NAMALWA (cell line): ENCODE measurements at places on chromosomes 4 and X.
A peak's percentile ranks its signal among the peaks of the same experiment; 100 is the strongest.

- no peak for DNase-seq
Measured at GRCh38 chrX:72100824-72101351, 30.8 kb downstream of the RTL5 start.

DNA sequence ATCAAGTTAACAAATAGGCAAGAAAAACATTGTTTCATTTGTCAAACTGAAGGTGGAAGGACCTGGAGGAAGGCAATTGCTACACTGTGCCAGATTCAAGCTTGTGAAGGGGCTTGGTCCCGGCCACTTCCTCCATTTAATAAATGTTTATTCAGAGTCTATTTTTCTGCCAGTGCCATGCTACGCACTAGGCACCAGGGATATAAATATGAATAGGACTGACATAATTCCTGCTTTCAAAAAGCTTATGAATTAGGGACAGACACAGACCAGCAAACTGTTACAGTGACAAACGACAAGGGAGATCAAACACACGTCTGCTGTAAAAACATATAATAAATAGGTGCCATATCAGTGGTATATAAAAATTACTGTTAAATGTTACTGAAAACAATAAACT lies 571 bp downstream of the TLR6 start:
- DNase-seq, result peak; percentile 74

- no peak for DNase-seq
Measured at GRCh38 chr4:8277356-8278008, 7.9 kb downstream of the HTRA3 start.

DNA sequence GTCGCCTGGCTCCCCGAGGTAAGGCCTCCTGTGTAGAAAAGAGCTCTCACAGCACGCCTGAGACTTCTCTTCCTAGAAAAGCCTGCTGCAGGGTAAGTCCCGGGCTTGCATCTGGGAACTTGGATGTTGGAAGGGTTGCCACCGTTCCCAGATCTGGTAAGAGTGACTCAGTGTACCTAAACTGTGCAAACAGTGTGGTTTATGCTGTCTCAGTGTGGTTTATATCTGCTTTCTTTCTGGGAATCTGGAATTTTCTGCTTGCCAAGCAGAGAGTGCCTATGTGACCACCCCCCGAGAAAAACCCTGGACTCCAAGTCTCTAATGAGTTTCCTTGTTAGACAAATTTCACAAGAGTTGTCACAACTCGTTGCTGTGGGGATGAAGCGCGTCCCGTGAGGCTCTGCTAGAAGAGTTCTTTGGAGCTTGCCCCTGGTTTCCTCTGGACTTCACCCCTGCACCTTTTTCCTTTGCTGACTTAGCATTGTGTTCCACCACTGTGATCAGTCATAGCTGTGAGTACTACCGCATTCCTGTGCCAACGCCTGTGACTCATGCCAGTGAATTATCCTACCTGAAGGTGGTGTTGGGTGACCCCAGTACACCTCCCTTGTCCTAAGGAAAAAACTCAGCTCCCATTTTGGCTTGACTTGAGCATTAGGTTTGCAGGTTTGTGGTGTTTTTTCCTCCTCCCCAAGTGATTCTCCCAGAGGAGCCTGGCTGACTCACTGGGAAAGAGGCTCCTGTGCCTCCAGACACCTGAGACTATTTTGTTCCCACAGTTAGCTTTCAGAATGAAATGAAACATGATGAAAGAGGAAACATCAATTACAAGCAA lies 14.5 kb downstream of the SLC2A9 start:
- DNase-seq, result no peak

DNA sequence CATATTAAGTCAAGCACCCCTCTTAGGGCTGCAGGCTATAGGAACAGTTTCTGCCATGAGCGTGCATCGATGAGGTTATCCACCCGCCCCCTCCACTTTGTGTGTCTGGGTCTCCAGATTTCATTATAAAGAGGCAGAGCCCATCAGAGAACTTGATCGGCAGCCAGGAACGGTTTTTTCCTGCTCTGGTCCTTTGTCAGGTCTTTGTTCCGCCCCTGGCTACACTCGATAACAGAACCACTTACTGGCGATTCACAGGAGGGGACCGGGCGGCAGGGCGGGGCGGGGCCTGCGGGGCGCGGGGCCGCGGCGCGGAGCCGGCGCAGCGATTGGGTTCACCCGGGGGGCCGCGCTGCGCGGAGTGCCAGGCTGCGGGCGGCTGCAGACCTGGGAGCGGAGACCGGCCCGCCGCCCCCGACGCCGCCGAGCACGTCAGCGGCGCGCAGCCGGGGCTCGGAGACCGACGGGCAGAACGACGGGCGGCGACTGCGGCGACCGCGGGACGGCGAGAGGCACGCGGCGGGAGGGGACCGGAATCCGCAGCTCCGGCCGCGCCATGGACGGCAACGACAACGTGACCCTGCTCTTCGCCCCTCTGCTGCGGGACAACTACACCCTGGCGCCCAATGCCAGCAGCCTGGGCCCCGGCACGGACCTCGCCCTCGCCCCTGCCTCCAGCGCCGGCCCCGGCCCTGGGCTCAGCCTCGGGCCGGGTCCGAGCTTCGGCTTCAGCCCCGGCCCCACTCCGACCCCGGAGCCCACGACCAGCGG lies at the start of gene SLC10A4:
SLC10A4 (plus strand) TSS at position 338 of the 771 bp plus-strand sequence; CDS start at position 557, 219 bp downstream.
- no peak for DNase-seq

DNA sequence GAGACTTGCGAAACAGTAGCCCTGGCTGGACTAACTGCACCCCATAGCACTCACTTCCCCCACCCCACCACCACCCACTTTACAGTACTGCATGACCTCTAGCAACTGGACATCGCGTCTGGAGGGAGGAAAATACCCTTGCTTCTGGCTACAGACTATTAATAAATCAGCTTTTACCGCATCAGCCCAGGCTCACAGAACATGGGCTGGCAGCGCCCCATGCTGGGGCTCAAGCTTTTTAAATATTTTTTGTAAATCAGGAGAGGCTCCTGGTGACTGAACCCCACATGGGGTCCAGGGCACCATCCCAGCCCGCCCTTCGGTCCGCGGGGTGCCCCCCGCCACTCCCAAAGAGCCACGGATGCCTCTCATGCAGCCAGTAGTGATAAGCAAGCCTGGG lies 2.7 kb downstream of the HS6ST2 start:
- DNase-seq, result no peak

DNA sequence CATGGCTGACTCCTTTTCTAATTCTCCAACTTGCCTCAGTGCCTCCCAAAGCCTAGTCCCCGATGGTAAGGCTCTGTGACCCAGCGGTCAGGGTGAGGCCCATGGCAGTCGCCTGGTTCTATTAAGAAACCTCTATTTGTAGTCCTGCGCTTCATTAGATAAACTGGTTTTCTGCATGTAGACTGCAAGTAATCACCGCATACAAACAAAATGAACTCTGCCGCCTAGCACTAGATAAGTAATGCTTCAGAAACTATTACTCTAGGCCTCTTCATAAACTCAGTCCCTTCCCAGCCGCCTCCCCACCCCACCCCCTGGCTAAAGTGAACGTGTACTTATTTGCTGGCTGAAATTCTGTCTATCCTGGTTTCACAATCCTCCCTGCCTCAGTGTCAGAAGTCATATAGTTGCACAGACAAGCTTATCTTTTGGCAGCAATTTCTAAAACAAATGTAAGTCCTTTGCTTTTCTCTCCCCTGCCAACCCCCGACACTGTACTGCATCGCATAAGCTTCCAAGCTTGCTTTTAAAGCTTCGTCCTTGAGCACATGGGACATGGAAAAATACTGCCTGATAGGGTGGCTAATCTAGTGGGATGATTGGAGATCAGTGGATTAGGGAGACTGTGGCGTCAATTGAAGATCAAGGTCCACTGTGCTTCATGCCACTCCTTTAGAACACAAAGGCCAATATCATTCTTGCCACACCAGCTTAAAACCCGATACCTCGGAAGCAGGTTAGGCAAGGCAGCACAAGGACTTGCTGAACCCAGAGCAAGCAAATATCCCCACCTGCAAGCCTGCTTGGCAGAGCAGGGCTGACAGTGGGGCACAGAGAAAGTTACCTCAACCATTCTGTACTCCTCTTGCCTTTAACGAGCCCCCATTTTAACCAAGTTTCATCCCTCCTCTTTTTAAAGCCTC lies 125.8 kb downstream of the IRF2 start:
- no peak for DNase-seq

GRCh38 chr4:185276036-185276435 lies 66.6 kb downstream of the SNX25 start:
- DNase-seq, result no peak

- no peak for DNase-seq
Measured at GRCh38 chrX:127558811-127559210, 493.4 kb downstream of the ACTRT1 start.

GRCh38 chr4:156798438-156798837 lies 173.2 kb downstream of the PDGFC start:
- DNase-seq, result no peak

DNA sequence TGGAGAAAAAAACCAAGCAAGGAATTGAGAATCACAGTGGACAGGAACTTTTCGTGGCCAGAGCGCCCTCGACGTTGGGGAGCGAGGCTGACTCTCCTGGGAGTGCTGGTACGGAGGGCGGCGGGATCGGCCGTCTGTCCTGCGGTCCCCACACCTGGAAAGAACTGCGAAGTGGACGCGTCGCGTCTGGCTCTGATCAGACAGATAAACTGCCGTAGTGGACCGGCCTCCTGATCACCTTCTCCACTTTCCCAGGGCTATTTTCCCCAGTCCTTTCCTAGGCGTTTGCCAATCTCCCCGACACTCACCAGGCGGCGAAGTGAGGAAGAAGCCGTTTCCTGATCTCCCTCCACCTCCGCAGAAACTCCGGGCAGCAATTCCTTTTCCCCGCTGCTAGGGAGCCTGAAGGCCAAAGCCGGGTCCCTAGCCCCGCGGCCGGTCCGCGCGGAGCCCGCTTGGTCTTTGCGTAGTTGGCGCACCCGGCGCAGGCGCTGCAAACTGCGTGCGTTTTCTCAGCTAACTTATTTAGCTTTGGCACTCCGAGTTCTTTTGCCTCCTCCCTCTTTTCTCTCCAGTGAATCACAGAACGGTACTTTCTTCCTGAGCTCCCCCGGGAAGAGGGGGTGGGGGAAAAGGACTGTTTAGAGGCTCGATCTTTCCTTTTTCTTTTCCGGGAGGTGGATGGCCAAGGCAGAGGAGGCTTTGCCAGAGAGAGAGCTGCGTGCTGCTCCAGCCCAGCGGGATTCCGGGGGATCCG lies at the start of gene ARSJ:
ARSJ (minus strand) TSS at position 500 of the 757 bp plus-strand sequence. CDS start 813 bp downstream, outside the sequence.
- DNase-seq, result no peak

DNA sequence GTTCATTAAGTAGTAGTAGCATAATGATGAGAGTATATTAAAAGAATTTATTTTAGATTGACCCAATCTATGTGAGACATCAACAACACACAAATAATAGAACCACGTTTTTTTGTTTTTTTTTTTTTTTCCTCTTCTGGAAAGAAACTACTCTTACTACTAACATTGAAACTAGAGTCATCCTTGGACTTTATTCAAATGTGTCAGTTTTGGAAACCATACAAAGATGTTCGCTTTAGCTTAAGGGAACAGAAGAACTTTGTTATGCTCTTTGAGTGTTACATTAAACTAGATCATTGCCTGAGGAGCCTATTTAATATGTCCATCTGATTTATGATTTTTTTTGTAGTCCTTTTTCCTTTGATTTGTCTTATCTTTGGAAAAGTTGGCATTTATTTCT lies 166.7 kb downstream of the RPA4 start:
- no peak for DNase-seq

DNA sequence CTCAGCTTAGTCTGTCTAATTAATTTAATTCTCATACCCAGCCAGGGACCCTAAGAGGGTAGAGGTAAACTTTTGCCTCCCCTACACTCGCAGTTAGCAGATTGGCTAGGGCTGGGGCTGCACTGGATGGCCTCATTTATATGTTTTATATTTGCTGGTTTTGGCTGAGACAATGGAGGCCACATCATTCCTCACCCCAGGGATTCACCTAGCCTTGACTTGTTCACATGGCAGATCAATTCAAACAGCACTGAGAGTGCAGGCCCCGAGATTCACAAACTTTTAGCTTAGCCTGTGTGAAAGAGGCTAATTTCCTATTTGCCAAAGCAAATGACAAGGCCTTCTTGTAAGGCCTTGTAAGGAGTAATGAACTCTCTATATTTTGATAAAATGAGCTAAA lies 844.4 kb downstream of the ARAP2 start:
- no peak for DNase-seq
